NCI-H1092 (cell line): ENCODE measurements at places on chromosomes 11 and 22.
A peak's percentile ranks its signal among the peaks of the same experiment; 100 is the strongest.

DNA sequence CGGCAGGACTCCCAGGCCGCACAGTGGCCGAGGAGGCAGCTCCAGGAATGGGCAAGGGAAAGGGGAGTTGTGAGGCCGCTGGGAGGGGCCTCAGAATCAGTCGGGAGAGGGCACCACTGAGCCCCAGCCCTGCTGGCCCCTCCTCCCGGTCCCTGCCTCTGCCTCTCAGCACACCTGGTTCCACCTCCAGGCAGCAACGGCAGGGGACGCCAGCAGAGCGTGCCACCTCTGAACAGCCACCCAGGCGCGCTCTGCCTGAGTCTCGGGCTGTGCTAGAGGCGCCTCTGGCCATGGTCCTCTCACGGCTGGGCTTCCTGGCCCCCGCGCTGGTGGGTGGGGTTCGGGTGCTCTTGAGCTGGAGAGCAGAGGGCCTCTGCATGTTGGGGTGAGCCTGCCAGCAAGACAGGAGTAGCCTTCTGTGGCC is 33.0 kb downstream of the MOB2 start:
- DNase-seq: no peak

DNA sequence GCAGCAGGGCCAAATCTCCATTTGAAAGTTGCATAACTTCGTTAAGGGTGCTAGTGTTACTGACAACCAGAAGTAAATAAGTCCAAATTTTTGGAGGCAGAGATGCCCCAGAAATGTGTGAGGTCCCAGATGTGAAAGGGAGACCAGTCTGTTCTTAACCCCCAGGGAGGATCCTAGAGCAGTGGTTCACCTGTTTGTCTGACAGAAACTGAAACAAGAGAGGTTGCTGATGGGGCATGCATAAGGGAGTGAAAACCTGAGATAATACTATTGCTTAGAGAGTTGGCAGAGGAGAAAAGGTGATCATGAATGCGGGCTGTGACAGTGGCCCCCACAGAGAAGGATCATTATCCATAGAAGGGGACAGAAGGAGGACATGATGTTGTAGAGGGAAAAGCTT is 3.8 kb downstream of the CBLIF start:
- no peak for DNase-seq

DNA sequence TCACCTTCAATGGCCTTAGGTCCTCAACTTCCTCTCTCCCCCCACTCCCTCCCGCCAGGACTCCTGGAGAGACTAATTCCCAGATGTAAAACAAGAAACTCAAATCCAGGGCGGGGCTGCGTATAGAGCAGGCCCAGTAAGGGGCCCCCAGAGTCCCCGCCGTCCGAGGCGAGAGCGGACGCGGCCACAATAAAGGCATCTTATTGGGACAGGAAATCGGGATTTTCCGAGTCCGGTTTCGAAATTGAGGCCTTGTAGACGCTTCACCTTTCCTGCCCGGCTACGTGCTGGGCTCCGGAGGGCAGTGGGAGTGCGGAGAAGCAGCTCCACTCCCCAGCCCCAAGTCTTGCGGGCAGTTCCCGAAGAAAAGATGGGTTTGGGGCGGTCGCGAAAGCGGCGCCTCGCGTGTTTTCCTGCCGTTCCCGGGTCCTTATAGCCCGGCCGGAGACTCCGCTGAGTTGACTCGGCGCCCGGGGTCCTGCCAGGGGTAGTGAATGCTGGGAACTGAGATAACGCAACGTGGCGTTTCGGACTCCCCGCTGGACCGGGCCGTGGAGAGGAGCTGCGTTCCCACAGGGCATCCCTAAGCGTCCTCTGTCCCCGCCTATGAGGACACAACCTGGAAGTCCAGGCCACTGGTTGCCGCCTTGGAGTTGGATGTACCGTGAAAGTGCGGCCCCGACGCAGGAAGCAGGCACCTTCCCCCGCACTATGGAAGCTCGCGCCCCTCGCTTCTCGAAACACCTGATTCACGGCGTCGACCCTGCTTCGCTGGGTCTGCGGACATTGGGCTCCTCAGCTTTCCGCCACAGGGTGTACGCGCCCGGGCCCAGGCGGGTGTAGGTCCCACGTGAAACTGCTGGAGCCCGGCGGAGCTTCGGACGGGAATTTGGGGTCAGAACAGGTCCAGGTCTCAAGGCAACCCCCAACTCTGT is 4.8 kb upstream of the CHRM1 start:
- DNase-seq: no peak

GRCh38 chr11:267491-267994 is 10.7 kb upstream of the NLRP6 start:
- no peak for DNase-seq

- no peak for DNase-seq
These were observed at the start of gene OR51B4 for GRCh38 chr11:5301846-5302245. Gene OR51B4, minus strand, starts transcription at chr11:5301946. Its CDS starts 0 bp downstream, at chr11:5301946.

- no peak for DNase-seq
These were observed 3.4 kb downstream of the BSX start for GRCh38 chr11:122978299-122978620.

- DNase-seq: peak; percentile 43
These were observed 236.1 kb downstream of the MIAT start for GRCh38 chr22:26893173-26894110.

- no peak for DNase-seq
These were observed 66.9 kb downstream of the ARFGAP2 start for GRCh38 chr11:47109727-47110246.

DNA sequence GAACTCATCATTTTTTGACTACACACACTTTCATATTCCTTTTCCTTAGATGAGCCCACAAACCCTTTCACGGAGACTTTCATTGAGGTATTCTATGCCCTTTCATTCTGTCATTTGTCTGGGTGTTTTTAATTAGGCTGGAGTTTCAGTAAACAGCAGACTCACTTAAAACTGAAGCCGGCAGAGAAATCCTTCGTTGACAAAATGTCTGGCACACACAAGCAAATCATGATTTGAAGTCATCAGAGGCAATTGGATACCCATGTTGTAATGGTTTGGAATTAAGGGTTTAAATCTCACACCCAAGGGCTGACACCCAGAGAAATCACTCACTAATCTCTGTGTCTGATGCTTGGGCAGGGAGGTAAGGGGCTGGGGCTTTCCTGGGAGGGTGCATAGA is 127.1 kb downstream of the EHF start:
- no peak for DNase-seq

GRCh38 chr11:47969401-47969800 is 11.0 kb upstream of the PTPRJ start:
- no peak for DNase-seq

GRCh38 chr22:49040111-49040510 is 787.6 kb downstream of the BRD1 start:
- no peak for DNase-seq
